ENCODE measurements at places on chromosomes 4 and X.

DNA sequence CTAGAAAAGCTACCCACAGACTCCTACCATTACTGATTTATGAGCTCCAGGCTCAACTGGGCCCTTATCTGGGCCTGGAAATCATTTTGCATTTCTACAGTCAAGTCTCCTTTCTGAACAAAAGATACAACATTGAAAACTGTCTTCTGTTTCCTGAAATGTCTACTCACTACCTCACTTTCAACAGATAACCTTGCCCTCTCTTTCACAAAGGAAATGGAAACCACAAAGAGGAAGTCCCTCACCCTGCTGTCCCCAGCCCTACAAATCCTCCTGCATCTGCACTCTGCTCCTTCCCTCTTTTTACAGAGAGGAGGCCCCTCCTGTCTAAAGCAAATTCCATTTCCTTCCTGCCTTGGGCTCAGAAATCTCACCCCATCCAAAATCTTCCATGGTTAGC is 24.8 kb upstream of the CYBB start:
- peak; percentile 93 for DNase-seq

- no peak for DNase-seq
These were observed 1525.6 kb downstream of the ARAP2 start for GRCh38 chr4:34718576-34719245.

DNA sequence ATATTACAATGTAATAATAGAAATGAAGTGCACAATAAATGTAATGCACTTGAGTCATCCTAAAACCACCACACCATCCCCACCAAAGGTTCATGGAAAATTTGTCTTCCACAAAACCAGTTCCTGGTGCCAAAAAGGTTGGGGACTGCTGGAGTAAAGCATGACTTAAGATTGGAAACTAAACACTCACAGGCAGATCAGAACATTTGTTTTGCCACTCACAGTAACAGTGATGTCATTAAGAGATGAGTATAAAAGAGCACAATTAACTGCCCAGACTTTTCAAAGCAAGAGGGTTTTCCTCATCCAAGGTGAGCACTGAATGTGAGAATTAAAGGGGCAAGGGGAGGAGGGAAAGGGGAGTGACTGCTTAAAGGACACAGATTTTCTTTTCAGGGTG is 35.6 kb downstream of the MAP7D3 start:
- no peak for DNase-seq

- no peak for DNase-seq
These were observed 103.0 kb downstream of the ZNF518B start for GRCh38 chr4:10354225-10354624.

Measured in HL-60 (cell line).